ENCODE measurements at places on chromosomes 2 and 18. TPM values are rescaled to one million over a fixed set of nuclear protein-coding genes. Genes with fewer than 3 reads are reported as not detected.

Gene COL6A3
- total RNA-seq = 2.1 TPM

Gene DPP4
- total RNA-seq = 40.2 TPM

Gene TNS1
- 1.2 TPM for total RNA-seq

Gene NEB
- total RNA-seq = 2.1 TPM

Gene GALR1
- not detected for total RNA-seq

Gene SP140
- total RNA-seq = 70.8 TPM

GRCh38 chr2:48240912-48241311, 289.0 kb upstream of the STON1 start:
- no peak overlapping the region for H3K27ac ChIP-seq
- H3K4me3 ChIP-seq = no peak overlapping the region
- H3K4me1 ChIP-seq = peaks cover 21% of the 10 kb centered on the region
- no peak for DNase-seq
- no peaks in the 10 kb centered on the region for H3K36me3 ChIP-seq

- H3K4me1 ChIP-seq = no peaks in the 10 kb centered on the region
- H3K4me3 ChIP-seq = no peak overlapping the region
- H3K27ac ChIP-seq = no peak overlapping the region
- H3K27me3 ChIP-seq = no peaks in the 10 kb centered on the region
Observed at GRCh38 chr2:24448797-24449196, 42.3 kb upstream of the NCOA1 start.

DNA sequence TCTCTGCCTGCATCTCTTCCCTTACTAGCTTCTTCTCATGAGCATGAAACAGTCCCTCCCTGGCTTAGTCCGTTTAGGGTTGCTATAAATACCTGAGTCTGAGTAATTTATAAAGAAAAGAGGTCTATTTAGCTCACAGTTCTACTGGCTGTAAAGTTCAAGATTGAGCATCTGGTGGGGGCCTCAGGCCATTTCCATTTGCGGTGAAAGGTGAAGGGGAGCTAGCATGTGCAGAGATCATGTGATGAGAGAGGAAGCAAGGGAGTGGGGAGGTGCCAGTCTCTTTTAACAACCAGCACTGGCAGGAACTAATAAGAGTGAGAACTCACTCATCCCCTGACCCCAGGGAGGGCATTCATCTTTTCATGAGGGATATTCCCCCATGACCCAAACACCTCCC, 26.8 kb downstream of the RHBDD1 start:
- no peaks in the 10 kb centered on the region for H3K27me3 ChIP-seq
- H3K36me3 ChIP-seq = no peaks in the 10 kb centered on the region
- no peak overlapping the region for H3K27ac ChIP-seq
- H3K4me3 ChIP-seq = no peak overlapping the region
- DNase-seq = no peak

DNA sequence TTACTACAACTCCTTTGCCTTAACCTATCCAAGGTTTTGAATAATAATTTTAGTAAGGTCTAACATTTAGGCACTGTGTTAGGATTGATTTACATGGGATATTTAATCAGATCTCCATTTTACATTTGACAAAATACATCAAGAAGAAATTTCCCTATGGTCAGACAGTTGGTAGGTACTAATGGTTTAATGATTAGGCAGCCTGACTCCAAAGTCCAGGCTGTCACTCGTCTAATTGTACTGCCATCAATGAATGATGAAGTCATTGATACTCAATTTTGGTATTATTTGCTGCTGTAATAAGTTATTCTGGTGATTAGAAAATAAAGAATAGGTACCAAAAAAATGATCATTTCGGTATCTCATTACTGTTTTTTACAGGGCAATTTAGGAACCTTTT, 14.1 kb downstream of the BBS5 start:
- H3K27ac ChIP-seq = no peak overlapping the region
- H3K4me1 ChIP-seq = no peaks in the 10 kb centered on the region
- no peaks in the 10 kb centered on the region for H3K36me3 ChIP-seq
- no peaks in the 10 kb centered on the region for H3K27me3 ChIP-seq

DNA sequence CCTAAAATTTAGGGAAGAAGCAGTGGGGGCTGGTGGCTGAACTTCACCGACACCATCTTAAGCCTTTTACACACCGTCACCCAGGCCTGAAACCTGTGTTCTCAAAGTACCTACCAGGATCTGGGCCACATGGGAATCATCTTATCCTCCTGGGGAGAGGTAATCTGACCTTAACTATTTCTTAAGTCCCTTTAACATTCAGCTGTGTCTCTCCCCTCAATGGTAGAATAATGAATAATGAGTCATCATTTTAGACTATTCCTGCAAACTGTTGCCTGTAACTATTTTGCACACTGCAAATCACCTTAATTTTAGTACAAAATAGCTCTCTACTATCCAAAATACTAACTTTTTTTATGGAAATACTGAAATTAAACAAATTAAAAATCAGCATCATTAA, 149.4 kb upstream of the KLF7 start:
- no peaks in the 10 kb centered on the region for H3K27me3 ChIP-seq
- no peak overlapping the region for H3K27ac ChIP-seq
- no peak overlapping the region for H3K4me3 ChIP-seq
- H3K36me3 ChIP-seq = no peaks in the 10 kb centered on the region
- no peaks in the 10 kb centered on the region for H3K4me1 ChIP-seq

DNA sequence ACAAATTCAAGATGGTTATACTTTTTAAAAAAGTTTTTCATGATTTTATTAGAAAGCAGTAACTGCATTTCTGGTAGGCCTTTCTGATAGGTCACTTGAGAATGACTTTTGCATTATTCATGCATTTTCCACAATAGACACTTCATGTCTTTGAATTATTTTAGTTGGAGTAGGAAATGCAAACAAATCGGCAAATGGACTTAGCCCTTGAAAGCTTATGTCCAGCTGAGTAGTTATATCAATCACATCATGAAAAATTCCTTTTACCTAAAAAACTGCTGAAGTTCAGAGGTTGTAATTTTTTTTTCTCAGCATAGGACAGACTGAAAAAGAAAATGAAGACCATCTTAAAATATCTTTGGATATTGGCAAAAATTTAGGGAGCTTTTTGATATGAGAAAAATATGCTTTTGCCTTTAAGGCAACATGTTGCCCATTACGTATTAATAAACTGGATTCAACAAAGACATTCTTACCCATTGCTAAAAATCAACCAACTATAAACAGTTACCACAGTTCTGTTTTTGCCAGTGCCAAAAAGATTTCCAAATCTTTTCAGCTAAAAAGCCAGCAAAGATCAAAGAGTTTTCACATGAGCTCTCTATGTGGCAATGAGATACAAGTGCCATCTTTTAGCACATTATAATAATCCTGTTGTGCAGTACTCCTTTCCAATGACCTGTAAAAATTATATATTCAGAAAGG, 45.5 kb upstream of the FRZB start:
- H3K4me3 ChIP-seq = no peak overlapping the region
- no peaks in the 10 kb centered on the region for H3K36me3 ChIP-seq
- no peaks in the 10 kb centered on the region for H3K4me1 ChIP-seq
- no peaks in the 10 kb centered on the region for H3K27me3 ChIP-seq
- no peak overlapping the region for H3K27ac ChIP-seq
- no peak for DNase-seq

DNA sequence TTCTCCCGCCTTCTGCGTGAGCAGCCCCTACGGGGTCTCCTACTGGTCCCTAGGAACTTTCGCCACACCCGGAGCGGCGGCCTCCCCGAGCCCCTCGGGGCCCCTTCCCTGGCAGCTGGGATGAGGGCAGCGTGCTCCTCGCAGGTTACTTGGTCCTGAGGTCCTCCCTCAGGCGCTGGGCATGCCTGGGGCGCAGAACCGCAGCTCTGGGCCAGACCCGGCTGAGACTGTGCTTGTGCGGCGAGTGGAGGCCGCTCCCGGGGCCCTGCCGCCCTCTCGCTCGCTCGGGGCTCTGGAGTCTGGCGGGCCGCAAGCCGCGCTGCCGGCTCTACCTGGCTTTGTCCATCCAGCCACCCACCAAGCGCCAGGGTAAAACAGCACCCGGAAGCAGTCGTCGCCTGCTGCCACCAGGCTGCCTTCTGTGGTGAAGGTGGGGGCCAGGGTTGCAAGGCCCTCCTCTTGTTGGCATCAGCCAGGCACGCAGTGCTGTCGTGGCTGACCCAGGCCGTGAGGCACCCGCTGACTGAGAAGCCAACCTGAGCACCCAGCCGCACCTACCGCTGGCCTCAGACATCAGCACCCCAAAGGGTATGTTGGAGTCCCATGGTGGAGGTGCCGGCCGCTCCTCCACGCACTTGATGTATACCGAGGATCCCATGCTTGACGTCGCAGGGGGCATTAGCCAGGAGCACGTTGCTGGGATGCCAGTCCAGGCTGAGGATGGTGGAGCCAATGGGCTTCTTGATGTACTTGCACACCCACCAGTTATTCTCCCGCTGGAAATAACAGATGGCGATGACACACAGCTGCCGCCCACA, 46.1 kb upstream of the PTH2R start:
- H3K4me1 ChIP-seq = no peaks in the 10 kb centered on the region
- no peak for DNase-seq
- H3K36me3 ChIP-seq = peaks cover 4% of the 10 kb centered on the region
- no peak overlapping the region for H3K4me3 ChIP-seq
- no peaks in the 10 kb centered on the region for H3K27me3 ChIP-seq

DNA sequence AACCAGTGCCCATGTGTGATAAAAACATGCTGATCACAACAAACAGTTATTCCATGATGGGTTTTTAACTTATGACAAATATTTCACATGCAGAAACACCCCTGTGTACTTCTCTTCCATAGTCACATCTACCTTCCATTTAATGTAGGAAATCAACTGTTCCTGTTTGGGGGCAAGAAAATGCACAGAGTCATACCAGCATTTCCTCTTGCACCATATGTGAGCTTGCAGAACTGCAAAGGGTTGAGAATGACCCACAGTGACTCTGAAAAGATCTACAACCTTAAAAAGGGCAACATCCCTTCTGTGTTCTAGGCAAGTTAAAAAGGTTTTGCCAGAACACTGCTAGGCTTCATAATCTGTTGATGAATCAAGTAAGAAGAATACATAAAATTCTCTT, 9.9 kb downstream of the BMP10 start:
- no peak overlapping the region for H3K4me3 ChIP-seq
- no peaks in the 10 kb centered on the region for H3K27me3 ChIP-seq
- H3K36me3 ChIP-seq = no peaks in the 10 kb centered on the region
- no peak overlapping the region for H3K27ac ChIP-seq
- no peak for DNase-seq

GRCh38 chr2:41896186-41896846, 151.5 kb upstream of the PKDCC start:
- H3K4me3 ChIP-seq = no peak overlapping the region
- H3K36me3 ChIP-seq = no peaks in the 10 kb centered on the region
- H3K27ac ChIP-seq = no peak overlapping the region
- no peaks in the 10 kb centered on the region for H3K27me3 ChIP-seq
- H3K4me1 ChIP-seq = peaks cover 43% of the 10 kb centered on the region
- DNase-seq = peak; percentile 76

- H3K27ac ChIP-seq = no peak overlapping the region
- H3K4me1 ChIP-seq = no peaks in the 10 kb centered on the region
- H3K4me3 ChIP-seq = no peak overlapping the region
- DNase-seq = no peak
- H3K36me3 ChIP-seq = no peaks in the 10 kb centered on the region
- no peaks in the 10 kb centered on the region for H3K27me3 ChIP-seq
Observed at GRCh38 chr2:146908776-146909175, 936.1 kb upstream of the ACVR2A start.

GRCh38 chr18:45635893-45636509, 20.7 kb downstream of the SLC14A2 start:
- H3K36me3 ChIP-seq = no peaks in the 10 kb centered on the region
- no peak overlapping the region for H3K4me3 ChIP-seq

DNA sequence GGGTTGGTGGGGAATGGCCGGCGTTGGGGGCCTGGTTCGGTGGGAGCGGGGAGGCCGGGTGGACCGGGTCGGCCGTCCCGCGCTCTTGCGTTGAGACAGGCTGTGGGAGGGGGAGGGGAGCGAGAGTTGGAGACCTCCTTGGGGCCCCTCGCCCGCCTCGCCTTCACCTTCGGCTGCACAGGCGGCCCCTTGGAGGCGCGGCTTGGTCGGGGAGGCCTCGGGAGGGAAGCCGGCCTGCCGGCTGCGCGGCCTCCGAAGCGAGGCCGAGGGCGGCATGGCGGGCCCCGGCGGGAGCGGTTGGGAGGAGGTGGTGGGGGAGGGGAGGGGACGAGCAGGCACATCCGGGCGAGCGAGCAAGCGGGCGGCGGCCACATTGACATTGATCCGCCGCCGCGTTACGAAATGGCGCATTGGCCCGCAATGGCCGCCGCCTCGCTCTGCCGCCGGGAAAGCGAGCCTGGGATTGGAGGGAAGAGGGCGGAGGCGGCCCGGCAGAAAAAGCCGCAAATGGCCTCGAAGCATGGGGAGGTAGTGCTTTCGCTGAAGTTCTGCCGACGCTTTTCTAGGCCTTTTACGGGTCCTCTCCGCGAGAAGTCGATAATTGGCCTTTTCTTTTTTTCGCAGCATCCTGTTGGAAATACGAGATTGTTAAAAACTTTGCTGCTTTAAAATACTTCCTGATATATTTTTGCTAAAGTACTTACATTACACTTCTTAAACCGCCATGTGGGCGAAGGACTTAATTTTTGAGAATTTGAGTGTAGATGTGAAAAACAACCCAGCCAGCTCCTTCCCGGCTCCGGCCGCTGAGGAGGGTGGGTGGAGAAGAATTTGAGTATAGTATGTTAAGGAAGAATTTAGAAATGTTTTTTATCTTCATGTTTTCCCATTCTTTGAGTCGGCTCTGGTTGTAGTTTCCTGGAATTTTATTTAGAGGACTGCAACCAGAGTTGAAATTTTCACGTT, 580 bp downstream of the HNRNPA3 start:
- peak overlapping the region; percentile 98 for H3K4me3 ChIP-seq
- peaks cover 62% of the 10 kb centered on the region for H3K4me1 ChIP-seq
- no peaks in the 10 kb centered on the region for H3K27me3 ChIP-seq
- H3K27ac ChIP-seq = peak overlapping the region; percentile 100
- DNase-seq = peak; percentile 94

GRCh38 chr2:237324837-237325236, 89.1 kb downstream of the COL6A3 start:
- H3K4me3 ChIP-seq = no peak overlapping the region
- H3K27ac ChIP-seq = no peak overlapping the region
- H3K4me1 ChIP-seq = no peaks in the 10 kb centered on the region
- H3K36me3 ChIP-seq = no peaks in the 10 kb centered on the region
- no peaks in the 10 kb centered on the region for H3K27me3 ChIP-seq

GRCh38 chr2:239065962-239066361, 218.1 kb downstream of the TWIST2 start:
- H3K4me1 ChIP-seq = no peaks in the 10 kb centered on the region
- peaks cover 25% of the 10 kb centered on the region for H3K36me3 ChIP-seq
- H3K27ac ChIP-seq = no peak overlapping the region
- H3K4me3 ChIP-seq = no peak overlapping the region
- no peaks in the 10 kb centered on the region for H3K27me3 ChIP-seq
- DNase-seq = no peak

Data from CD4-positive, alpha-beta memory T cell (primary cell).